ENCODE measurements at places on chromosomes 1 and 21.

- DNase-seq, result no peak
Observed at GRCh38 chr1:23062271-23062670, 43.0 kb downstream of the KDM1A start.

GRCh38 chr1:21633141-21633755, 35.9 kb downstream of the RAP1GAP start:
- DNase-seq, result no peak

DNA sequence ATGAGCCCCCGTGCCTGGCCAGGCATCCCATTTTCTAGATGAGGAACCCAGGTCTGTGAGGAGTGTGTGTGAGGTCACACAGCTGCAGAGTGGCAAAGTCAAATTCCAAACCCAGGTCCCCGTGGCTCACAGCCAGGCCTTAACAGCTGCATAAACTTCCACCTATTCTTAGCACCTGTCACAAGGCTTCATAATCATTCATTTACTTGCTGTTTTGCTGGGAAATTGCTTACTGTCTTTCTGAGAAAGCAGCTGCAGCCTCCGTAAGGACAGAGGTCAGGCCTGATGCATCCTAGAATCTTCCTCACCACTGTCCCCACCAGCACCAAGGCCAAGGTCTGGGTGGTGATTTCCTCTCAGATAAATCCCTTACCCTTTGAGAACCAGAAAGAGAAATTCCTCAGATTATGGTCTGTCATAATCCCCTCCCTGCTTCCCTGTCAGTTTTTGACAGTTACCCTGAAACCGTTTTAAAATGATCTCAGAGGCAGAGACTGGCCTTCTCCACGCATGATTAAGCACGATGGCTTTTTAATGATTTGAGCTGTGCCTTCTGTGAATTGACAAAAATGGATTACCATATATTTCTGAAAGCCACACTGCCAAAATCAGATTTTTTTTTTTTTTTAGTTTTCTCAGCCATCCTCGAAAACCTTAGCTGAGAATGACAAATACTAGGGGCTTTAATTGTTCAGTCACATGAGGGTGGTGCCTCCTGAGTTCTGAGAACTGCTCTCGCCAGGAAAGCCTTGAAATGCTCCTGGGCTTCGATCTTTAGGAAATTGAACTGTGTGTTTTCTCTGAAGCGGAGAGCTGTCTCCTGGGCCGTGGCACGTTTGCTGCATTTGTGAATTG, 70.0 kb upstream of the SELENON start:
- no peak for DNase-seq

DNA sequence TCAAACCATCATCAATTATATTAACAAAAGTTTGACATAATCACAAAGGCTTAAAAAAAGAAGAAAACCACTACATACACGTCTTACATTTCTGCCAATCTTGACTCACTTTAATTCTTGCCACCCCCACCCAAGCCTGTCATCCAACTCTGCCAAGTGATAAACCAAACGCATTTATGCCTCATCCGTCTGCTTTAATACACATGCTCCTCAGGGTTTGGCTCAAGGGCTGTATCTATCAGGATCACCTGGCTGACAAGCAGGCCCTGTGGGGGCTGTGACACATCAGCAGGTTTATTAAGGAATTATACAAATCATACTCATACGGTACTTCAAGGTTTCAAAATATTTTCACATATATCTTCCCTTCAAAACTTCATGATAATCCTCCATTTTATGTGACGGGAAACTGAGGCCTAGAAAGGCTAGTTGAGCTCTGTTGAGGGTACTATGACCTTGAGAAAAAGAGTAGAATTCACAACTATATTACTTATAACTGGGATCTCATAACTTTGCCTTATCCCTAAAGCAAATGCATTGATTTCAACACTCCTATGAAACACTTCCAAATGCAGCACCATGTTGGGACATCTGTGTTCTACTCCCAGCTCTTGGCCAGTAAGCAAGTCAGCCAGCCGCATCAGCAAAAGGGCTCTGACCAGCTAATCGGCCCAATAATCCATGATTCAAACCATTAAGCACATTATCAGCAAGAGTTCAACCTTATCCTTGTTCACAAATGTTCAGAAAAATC, 8.7 kb downstream of the SORT1 start:
- DNase-seq, result no peak

DNA sequence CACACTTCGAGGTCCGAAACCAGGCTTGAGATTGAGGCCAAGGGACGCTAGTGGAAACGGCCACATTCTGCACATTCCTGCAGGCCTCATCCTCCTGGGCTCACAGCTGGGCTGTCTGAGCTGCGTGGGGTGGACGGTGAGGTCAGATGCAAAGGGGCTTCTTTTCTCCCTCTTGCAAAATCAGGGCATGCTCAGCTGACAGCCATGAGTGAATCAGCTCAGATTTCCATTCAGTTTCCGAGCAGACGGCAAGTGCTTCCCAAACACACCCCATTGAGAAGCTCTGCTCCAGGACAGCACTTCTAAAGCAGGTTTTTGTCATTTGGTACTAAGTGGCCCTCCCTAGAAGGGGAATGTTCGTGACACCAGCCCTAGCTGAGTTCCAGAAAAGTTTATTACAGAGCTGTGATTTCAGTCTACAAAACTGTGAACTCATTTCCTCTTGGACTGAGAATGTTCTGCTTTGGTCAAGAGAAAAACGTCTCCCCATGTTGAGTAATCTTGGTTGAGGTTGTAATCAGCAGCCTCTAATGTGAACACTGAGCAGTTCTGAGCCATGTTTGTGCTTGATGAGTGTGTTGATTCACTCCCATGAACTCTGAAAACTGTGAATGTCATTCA, 10.0 kb downstream of the PDPN start:
- DNase-seq, result no peak

DNA sequence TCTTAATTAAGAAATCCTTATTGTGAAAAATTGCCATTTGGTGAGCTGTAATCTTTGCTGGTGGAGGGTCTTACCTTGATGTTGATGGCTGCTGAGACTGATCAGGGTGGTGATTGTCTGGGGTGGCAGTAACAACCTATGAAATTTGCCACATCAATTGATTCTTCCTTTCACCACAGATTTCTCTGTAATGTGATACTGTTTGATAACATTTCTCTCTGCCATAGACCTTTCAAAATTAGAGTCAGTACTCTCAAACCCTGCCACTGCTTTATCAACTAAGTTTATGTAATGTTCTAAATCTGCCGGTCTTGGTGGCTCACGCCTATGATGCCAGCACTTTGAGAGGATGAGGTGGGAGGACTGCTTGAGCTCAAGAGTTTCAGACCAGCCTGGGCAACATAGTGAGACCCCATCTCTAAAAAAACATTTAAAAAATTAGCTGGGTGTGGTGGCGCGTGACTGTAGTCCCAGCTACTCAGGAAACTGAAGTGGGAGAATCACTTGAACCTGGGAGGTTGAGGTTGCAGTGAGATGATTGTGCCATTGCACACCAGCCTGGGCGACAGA, 5.0 kb downstream of the KPNA6 start:
- DNase-seq, result no peak

DNA sequence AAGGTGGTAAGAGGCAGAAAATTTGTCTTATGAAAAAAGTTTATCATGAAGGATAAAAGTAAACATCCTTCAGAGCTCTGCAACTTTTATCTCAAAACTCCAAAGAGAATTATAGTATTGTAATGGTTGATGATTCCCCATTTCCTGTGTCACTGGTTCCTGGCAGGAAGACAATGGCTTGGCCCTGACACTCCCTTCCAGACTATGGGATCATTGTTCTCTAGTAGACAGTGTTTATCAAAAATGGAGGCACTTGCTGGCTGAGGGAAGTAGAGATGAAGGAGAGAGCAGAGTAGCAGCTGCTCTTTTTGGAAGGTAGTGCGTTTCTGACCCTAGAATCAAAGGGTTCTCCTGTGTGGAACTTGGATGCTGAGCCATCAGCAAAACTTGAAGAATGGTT, 145.9 kb upstream of the ATP1B1 start:
- no peak for DNase-seq

GRCh38 chr1:189939967-189940366, 537.7 kb downstream of the BRINP3 start:
- DNase-seq, result no peak

Measured in CMK (cell line).